Stimulated activated CD8-positive, alpha-beta memory T cell treated with anti-CD3 and anti-CD28 coated beads, Interleukin-4, amount 100 ng/mL, for 4 hours (primary cell): ENCODE measurements at places on chromosomes 16 and 17.

GRCh38 chr17:41351177-41351576, 549 bp upstream of the KRT33A start:
- no peak for DNase-seq

GRCh38 chr17:38750312-38751121, 2.0 kb upstream of the PSMB3 start:
- DNase-seq = no peak

DNA sequence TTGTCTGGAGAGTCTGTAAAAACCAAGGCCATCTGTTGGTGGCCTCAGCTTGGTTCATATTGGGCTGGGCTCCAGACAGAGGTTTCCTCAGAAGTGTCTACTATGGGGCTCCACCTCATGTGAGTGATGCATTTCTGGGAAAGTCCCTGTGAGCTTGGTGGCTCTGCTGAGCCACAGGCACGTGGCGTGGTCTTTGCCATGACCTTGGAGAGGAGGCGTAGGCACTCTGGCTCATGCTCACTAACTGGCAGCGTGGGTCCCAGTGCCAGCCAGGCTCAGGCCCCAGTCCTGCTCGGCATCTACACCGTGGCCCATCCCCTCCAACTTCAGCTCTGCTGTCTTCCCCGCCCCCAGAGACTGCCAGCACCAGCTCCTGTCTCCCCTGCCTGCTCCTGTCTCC, 10.7 kb upstream of the SMTNL2 start:
- peak; percentile 20 for DNase-seq

- DNase-seq = no peak
These were observed 69.9 kb downstream of the FTO start for GRCh38 chr16:53773881-53774280.

- DNase-seq = no peak
These were observed 57.7 kb downstream of the TBC1D16 start for GRCh38 chr17:79977708-79978547.

- DNase-seq = no peak
These were observed 7.0 kb downstream of the SGSH start for GRCh38 chr17:80212962-80213642.
